ENCODE measurements at places on chromosomes 2 and 18.

GRCh38 chr18:36211612-36212065 lies 24.3 kb downstream of the MOCOS start:
- DNase-seq = no peak

DNA sequence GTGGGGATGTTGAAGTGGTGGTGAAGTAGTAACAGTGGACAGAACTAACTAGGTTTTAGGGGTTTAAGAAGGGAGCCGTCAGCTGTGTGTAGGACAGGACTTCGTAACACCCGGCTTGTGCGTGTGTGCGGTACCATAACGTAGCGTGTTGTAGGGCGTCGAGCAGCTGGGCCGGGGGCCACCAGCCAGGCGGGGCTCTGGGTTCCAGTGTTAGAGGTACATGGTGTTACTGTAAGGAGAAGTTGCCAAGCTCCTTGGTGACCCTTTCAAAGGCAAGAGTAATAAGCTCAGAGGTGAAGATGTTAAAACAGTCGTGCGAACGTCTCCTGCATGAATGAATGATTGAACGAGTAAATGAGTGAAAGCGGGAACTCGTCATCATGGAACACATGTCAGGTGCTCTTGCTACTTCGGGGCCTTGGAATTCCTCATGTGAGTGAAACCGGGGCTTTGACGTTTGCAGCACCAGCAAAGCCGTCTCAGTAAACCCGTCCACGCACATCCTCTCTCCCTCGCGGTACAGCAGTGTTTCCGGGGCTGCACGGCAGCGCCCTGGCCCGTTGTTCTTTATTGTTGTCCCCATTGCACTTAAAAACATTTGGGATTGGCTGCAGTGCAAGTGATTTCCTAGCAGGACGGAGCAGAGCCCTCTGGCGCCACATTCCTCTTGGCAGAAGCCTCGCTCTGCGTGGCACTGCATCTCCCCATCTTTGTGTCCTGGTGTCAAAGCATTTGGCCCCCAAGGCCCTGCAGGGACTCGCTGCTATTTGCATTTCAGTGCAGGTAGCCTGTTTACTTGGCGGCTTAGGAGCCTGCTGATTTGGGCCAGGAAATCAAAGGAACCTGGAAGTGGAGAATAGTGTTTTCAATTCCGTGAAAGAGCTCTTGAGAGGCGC lies 115.0 kb downstream of the GBX2 start:
- DNase-seq = no peak

DNA sequence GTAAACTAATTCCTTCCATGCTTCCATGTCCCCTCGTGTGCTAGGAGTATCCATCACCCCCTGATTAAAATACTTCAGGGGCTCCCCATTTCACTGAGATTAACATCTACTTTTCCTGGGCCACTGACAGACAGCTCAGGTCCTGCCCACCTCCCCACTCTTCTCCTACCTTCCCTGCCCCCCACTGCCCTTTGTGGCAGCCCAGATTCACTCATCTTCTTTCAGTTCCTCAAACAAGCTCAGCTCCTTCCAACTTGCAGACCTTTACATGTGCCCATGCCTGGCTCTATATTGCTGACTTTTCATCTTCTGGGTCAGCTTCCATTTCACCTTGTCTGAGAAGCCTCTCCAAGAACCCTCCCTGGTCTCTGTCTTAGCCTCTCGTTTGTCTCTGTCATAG lies 12.0 kb downstream of the RUFY4 start:
- DNase-seq = no peak

GRCh38 chr2:105595536-105595935 lies 149.2 kb upstream of the NCK2 start:
- DNase-seq = no peak

DNA sequence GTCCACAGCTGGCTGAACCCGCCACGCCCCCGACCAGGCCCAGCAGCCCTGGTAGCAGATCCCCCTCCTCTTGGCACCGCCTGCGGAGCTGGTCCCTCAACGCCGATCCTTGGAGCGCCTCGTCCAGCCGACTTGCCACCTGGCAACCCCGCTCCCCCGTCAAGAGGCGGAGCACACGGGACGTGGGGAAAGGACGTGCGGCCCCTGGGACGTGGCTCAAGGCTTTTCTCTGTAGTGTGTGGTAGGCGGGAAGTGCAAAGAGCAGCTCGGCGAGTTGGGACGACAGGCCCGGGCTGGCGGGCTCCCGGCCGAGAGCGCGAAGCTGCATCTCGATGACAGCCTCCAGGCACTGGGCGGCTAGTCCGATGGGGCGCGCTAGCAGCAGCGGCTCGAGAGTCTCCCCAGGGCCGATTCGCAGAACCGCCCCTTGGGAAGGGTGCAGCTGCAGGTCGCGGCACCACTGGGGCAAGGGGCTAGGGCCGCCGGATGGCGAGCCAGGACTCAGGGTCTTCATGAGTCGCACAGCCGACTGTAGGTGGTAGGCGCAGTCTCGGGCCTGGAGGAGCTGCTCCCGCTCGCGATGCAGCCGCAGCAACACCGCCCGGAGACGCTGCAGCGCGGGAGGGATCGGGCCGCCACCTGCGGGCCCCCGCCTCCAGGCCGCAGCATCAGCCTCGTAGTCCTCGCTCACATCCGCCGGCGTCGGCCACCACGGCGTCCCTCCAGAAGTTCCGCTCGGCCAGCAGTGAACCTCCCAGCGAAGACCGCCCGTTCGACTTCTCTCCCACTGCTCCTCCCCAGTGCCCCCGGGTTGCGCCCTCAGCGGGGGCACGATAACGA lies 617 bp downstream of the CCDC142 start:
- peak; percentile 70 for DNase-seq

DNA sequence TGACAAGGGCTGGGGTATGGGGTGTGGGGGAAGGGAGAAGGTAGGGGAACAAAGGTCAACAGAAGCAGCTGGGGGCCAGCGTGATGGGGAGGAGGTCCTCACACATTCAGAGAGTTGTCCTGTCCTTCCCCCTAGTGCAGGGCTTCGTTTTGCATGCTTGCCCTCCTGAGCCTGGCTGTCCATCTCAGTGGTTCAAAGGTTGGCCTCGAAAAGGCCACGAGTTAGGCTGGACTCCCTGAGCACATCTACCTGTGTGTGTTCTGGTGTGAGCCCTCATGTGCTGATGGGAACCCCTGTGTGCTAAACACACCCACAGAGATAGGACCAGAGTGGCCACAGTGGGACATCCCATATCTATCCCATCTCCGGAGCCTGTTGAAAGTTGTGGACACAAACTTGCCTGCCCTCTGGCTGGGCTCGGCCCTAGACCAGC lies 51.9 kb downstream of the EPAS1 start:
- no peak for DNase-seq

GRCh38 chr2:53584986-53585385 lies 182.6 kb upstream of the CHAC2 start:
- DNase-seq = no peak

- DNase-seq = peak; percentile 25
These were observed 47.9 kb upstream of the KCNF1 start for GRCh38 chr2:10863837-10864236.

- DNase-seq = no peak
These were observed 252.6 kb upstream of the LINC00305 start for GRCh38 chr18:64401268-64402060.

- DNase-seq = peak; percentile 62
These were observed 4.4 kb downstream of the CCL20 start for GRCh38 chr2:227817850-227818674.

DNA sequence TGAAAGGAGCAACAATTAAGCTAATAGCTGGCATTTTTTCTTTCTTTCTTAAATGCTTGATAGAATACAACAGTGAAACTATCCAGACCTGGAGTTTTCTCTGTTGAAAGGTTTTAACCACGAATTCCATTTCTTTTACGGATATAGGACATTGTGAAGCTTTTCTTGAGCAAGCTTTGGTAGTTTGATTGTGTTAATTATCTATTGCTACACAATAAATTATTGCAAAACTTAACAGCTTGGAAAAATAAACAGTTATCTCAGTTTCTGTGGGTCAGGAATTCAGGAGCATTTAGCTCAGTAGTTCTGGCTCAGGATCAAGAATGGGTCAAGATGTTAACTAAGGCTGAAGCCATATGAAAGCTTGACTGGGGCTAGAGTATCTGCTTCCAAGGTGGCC lies 11.7 kb downstream of the PHOSPHO2 start:
- DNase-seq = no peak

GRCh38 chr2:128773641-128774319 lies 455.1 kb upstream of the HS6ST1 start:
- DNase-seq = no peak

DNA sequence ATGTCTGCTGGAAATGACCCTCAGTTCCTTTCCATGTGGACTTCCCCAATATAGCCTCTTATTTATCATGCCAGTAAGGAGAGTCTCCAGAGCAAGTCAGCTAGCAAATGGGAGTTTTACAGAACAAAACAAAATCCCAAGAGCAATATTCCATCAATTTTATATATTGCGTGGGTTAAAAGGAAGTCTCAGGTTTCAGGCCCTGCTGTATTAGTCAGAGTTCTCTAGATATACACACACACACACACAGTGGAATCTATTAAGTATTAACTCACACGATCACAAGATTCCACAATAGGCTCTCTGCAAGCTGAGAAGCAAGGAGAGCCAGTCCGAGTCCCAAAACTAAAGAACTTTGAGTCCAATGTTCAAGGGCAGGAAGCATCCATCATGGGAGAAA lies 102.8 kb upstream of the MAP2 start:
- DNase-seq = no peak

All from CD4-positive, alpha-beta T cell treated with Interleukin-17A for 1 hour (primary cell).